ENCODE measurements at places on chromosomes 7 and 10.

DNA sequence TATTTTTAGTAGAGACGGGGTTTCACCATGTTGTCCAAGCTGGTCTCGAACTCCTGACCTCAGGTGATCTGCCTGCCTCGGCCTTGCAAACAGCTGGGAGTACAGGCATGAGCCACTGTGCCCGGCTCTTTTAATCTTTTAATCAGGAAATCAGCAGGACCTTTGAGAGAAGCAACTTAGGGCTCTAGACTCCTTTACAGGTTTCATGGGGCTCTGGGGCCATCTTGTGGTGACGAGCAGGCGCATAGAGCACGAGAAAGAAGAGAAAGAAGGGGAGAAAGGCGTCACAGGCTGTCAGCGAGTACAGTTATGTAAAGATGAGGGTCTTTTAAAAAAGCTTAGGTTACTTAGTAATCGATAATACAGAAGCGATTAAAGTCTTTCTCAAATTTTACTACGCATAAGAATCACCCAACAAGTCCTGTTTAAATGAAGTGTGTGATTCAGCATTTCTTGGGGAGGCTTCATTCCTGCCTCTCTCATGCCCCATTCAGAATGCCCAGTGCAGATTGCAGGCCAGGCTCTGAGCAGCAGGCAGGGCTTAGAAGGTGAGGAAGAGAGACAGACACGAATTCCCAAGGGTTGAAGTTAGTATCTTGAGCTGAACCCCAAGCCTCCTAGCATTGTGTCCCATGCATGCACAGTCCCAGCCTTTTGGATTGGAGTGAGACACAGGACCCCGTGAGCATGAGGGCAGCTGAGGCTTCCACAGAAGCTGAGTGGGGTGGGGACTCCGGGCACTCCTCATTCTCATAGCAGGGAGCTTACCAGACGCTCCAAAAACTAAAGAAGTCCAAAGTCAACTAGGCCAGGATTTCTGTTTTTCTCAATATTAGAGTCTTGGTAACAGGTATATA, 23.6 kb upstream of the PFKP start:
- DNase-seq: peak; percentile 90

GRCh38 chr10:77902159-77902558, 24.4 kb downstream of the DLG5 start:
- DNase-seq: no peak

DNA sequence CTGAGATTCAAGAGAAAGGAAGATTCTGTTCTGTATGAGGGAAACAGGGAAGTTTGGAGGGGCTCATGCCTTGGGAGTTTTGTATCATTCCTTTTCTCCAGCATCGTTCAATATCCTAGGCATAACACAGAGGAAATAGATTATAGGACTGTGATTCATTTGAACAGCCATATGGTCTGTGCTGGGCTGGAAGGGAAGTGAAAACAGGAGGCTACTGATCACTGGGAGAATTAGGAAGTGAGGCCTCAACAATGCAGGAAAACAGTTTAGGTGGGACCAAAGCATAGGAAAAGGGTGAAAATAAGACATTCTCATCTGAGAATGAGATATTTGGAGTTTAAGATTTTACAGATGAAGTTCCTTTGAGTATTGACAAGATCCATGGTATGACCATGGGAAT, 70.7 kb upstream of the MKX start:
- no peak for DNase-seq

DNA sequence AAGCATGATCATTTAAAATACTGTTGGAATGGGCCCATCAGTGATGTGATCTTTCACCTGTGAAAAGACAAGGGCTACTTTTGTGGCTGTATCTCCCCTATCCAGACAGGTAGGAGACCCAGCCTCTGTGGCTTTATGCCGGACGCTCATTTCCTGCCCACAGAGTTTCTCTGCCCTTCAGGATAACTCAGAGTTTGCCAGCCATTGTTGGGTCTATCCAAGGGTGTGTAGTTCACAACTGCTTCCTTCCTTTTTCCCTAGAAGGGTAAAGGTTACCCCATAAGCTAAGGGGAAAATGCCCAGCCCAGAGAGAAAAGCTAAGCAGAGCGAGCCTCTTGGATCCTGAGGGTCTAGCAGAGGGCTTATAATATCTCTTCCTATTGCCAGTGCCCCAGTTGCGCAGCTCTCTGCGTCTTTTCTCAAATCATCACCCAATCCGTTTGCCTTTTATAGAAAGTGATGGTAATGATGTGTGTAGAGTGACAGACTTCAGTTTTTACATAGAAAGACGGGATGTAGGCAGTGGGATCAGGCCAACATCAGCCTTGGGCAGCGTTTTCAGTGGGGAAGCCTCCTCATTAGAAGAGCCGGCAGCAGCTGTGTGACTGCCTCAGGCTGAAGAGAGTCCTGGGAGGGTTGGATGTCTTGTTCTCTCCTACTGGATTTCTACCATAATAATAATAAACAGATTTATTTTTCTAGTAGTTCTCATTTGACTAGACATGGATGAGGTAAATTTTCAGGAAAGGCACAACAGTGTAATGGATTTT, 80.5 kb downstream of the MET start:
- no peak for DNase-seq

DNA sequence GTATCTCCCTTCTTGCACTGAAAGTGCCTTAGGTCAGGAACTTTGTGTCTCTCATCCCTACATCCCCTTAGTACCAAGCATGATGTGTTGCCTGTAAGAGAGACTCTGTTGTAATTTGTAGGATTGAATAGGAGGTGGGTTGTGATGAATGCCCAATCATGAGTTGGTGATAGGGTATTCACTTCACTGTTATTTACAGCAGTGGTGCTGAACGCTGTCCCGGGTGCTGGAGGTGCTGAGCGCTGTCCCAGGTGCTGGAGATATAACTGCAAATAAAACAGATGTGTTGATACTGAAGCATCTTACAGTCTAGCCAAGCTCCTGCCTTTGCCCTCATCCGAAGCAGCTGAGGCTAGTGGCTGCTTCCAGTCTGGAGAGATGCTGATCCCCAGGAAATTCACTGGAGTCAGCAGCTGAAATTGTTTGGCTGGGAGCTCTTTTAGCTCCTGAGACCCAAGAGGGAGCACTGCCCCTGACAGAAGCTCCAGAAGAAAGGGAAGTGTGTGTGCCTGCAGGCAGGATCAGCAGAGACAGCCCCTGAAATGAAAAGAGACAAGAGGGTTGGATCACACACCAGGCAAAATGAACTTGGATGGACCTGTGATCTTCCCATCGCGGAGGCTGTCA, 183.4 kb downstream of the SORCS3 start:
- peak; percentile 85 for DNase-seq

GRCh38 chr10:33927347-33927746, 592.9 kb upstream of the NRP1 start:
- no peak for DNase-seq

DNA sequence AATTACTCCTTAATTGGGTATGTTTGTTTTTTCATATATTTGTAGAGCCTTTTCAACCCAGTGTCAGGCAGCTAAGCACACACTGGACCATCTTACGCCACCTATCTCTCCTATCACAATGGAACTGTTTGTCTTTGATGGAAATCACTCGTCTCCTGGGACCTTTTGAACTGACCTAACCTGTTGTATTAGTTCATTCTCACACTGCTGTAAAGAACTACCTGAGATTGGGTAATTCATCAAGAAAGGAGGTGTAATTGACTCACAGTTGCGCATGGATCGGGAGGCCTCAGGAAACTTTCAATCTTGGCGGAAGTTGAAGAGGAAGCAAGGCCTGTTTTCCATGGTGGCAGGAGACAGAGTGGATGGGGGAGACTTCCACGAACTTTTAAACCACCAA, 182.0 kb downstream of the TCERG1L start:
- no peak for DNase-seq

- DNase-seq: peak; percentile 37
These were observed 34.9 kb upstream of the STEAP1 start for GRCh38 chr7:90119178-90119971.

DNA sequence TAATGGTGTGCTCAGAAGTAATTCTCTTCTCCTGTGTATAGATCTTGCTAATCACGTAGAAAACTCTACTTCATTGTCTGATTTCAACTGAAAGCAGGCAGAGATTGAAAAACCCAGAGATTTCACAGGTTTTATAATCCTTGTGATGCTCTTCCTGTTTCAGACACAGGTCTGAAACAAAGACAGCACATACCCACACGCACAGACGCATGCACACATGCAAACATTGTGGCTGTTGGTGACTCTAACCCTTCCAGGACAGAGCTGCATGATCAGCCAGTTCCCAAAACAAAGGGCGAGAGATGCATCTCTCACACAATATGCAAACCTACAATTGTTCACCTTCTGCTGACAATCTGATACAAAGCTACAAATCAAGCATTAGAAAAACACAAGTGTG, 11.1 kb upstream of the TFEC start:
- DNase-seq: no peak

DNA sequence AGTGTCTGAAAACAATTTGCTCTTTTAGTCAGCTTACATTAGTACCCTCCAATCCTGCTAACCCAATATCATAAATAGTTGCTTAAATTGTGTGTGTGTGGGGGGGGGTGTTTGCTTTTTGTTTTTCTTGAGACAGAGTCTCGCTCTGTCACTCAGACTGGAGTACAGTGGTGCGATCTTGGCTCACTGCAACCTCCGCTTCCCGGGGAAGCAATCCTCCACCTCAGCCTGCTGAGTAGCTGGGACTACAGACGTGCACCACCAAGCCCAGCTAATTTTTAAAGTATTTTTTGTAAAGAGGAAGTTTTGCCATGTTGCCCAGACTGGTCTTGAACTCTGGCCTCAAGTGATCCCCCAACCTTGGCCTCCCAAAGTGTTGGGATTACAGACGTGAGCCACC, 73.5 kb upstream of the PDLIM1 start:
- no peak for DNase-seq

- no peak for DNase-seq
These were observed 90.8 kb downstream of the CREM start for GRCh38 chr10:35217455-35217854.

DNA sequence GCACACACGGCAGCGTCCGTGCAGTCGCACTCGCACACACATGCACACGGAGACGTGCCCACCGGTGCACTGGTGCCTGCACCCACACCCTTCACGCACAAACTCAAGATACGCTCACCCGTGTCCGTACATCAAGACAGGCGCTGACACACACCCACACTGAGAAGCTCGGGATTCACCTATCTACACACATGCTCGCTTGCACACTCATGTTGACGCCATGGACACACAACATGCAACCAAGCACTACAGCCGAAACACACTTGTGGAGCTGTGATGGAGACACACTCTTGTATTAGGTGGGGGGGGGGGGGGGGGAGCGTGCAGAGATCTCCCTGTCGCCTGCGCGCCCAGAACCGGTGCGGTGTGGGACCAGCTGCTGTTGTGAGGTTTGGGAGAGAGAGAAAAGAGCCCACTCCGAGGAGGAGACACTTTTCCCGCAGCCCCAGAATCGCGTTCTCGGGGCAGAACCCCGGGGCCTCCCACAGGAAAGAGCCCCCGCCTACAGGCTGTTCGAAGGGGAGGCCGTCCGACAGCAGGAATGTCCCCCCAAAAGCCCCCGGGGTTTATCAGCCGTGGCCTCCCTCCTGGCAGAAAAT, 605 bp upstream of the NFKB2 start:
- peak; percentile 61 for DNase-seq

DNA sequence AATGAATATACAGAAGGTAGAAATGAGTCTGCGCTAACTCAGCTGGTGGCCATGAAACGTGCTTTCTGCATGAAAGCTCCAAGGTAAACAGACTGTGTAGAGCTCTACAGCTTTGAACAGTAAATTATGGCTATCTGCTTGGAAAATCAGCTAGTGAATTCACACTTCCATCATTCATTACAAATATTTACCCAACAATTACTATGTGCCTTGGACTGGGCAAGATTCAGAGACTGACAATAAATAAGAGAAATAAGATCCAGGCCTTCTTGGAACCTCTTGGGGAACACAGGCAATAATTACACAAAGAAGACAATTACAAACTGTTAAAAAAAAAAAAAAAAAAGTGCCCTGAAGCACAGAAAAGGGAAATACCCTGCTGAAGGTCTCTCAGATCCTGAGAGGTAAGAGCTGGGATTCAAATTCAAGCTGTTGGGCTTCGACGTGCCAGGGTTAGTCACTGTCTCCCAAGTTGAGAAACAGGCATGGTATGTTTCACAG, 15.8 kb downstream of the TSPAN12 start:
- no peak for DNase-seq

GRCh38 chr10:32961895-32962369, 3.9 kb upstream of the ITGB1 start:
- DNase-seq: peak; percentile 74
